ENCODE measurements at places on chromosomes 2 and 18. TPM values are rescaled to one million over a fixed set of nuclear protein-coding genes. Genes with fewer than 3 reads are reported as not detected.

GRCh38 chr2:239241431-239241960 lies 159.3 kb downstream of the HDAC4 start:
- DNase-seq: no peak

- no peak for DNase-seq
These were observed 124.5 kb downstream of the CMPK2 start for GRCh38 chr2:6741229-6741628.

Gene CLEC4F
- 0.54 TPM for polyA plus RNA-seq

DNA sequence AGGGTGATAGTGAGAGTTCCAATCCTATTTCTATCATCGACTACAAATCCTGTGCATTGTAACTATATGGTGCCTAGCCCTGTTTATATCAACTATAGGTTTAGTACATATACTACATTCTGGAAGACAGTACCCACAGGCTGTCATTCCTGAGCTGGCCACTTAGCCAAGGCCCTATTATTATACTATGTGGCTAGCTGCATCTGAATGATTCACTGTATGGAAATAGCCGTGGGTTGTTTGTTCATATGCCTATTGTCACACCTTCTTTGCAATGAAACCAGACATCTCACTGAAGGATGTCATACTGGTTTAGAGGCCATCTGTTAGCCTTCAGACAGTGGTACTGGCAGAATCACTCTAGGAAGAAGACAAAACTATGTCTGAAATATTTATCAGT lies 62.3 kb upstream of the FSIP2 start:
- DNase-seq: no peak

Gene CCDC121
- polyA plus RNA-seq: 7.2 TPM
